ENCODE measurements at places on chromosomes 7 and 10. TPM values are rescaled to one million over a fixed set of nuclear protein-coding genes. Genes with fewer than 3 reads are reported as not detected.

The TACR2 gene
- 68.4 TPM for total RNA-seq

The BLNK gene
- total RNA-seq = 2.4 TPM

The CALCR gene
- not detected for total RNA-seq

The CHCHD3 gene
- 55.4 TPM for total RNA-seq

The AKR1C2 gene
- total RNA-seq = 18.7 TPM

The PLAU gene
- 8.9 TPM for total RNA-seq

The ARMS2 gene
- total RNA-seq = not detected

DNA sequence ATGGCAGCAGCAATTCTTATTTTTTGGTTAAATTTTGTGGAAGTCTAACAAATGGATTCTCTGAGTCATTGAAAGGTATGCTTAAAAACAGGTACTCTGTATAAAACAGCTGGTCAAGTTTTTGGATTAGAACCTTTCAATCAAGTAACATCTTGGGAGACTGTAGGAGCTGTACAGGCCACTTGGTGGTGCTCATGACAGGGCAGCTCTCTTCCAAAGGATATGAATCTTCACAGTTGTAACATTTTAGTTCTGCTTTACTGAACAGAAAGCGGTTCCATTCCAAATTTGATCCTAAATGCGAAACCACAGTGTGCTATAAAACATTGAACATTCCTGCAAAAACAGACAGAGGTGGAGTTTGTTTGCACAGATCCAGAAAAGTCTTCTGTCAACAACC, 44.5 kb upstream of the AGR3 start:
- H3K36me3 ChIP-seq = no peaks in the 10 kb centered on the region
- no peak overlapping the region for H3K27ac ChIP-seq
- no peak overlapping the region for H3K4me3 ChIP-seq
- ATAC-seq = no peak

DNA sequence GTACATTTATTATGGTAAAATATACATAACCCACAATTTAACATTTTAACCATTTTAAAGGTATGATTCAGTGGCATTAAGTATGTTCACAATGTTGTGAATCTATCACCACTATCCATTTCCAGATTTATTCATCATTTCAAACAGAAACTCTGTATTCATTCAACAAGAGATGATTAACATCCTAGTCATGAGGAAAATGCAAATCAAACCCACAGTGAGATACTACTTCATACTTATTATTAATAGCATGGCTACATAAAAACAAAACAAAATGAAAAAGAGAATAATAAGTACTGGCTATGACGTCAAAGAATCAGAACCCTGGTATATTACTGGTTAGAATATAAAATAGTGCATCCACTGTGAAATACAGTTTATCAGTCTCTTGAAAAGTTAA, 386.6 kb upstream of the POM121L12 start:
- H3K4me3 ChIP-seq = no peak overlapping the region
- no peak overlapping the region for H3K27ac ChIP-seq
- H3K36me3 ChIP-seq = no peaks in the 10 kb centered on the region
- H3K4me1 ChIP-seq = no peaks in the 10 kb centered on the region

- no peak overlapping the region for H3K27ac ChIP-seq
- no peaks in the 10 kb centered on the region for H3K4me1 ChIP-seq
- no peak overlapping the region for H3K4me3 ChIP-seq
- no peaks in the 10 kb centered on the region for H3K27me3 ChIP-seq
- no peak for ATAC-seq
- no peaks in the 10 kb centered on the region for H3K36me3 ChIP-seq
Measured at GRCh38 chr10:14545827-14546226, 215.1 kb upstream of the FRMD4A start.

DNA sequence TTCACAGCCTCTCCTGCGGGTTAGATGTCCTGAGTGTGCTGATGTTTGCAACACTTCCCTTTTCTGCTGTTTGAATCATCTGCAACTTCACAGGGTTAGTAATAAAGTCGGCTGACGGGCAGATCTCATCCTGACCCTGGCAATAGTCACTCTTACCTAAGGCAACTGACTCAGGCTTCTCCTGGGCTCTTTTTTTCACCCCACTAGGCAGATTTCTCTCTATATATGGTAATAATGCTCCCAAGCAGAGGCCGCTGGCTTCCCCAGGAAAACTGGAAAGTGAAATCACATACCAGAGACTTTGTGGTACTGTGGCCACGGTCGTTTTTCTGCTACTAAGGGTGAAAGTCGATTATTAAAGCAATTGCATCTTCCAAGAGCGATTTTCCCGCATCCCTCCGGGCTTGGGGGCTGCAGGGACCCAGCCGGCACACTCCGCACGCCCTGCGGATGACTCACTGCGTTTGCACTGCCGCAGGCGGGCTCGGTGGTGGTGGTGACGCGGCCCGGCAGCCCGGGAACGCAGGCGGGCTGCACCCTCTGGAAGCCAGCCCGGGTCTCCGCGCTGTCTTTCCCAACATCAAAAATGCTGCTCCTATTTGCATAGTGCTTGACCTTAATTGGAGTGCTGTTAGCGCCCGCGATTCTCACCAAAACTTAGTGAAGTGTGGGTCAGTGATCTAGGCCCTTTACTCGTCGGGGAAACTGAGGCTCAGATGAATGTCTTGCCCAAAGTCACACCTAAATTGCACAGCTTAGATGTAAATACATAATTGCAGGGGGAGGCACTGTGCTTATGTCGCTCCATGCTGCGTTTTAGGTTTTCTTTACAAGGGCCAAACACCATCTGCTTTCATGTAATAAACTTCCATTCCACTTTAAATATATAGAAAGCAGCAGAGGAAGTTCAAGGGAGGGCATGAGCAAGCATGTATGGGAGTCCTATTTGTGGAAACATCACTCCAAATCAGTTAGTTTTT, 47.6 kb upstream of the ITGB1 start:
- no peaks in the 10 kb centered on the region for H3K36me3 ChIP-seq
- H3K4me3 ChIP-seq = peak overlapping the region; percentile 51
- ATAC-seq = peak; percentile 98
- peaks cover 24% of the 10 kb centered on the region for H3K4me1 ChIP-seq
- peak overlapping the region; percentile 94 for H3K27ac ChIP-seq

- no peak overlapping the region for H3K27ac ChIP-seq
- ATAC-seq = no peak
- no peak overlapping the region for H3K4me3 ChIP-seq
Measured at GRCh38 chr7:79515358-79515757, 61.9 kb upstream of the MAGI2 start.

GRCh38 chr7:38257350-38257677, 16.1 kb downstream of the TARP start:
- ATAC-seq = no peak
- H3K36me3 ChIP-seq = no peaks in the 10 kb centered on the region
- no peaks in the 10 kb centered on the region for H3K4me1 ChIP-seq
- no peak overlapping the region for H3K4me3 ChIP-seq
- no peak overlapping the region for H3K27ac ChIP-seq

DNA sequence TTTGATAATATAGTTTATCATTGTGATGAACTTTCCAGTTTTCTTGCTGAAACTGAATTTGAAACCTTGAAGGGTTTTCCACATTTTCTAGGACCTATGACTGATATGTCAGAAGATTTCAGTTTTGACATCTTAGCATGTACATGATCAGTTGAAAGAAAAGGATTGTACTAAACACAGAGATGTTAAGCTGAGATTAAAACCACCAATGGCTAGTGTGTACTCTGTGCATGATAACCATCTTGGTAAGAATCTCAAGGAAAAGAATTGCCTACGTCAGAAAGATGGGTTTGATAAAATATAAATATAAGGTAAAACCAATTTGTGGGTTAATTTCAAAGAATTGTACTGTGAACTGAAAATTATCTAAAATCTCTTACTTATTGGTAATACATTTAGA, 776.4 kb downstream of the GATA3 start:
- no peaks in the 10 kb centered on the region for H3K4me1 ChIP-seq
- no peak overlapping the region for H3K4me3 ChIP-seq

DNA sequence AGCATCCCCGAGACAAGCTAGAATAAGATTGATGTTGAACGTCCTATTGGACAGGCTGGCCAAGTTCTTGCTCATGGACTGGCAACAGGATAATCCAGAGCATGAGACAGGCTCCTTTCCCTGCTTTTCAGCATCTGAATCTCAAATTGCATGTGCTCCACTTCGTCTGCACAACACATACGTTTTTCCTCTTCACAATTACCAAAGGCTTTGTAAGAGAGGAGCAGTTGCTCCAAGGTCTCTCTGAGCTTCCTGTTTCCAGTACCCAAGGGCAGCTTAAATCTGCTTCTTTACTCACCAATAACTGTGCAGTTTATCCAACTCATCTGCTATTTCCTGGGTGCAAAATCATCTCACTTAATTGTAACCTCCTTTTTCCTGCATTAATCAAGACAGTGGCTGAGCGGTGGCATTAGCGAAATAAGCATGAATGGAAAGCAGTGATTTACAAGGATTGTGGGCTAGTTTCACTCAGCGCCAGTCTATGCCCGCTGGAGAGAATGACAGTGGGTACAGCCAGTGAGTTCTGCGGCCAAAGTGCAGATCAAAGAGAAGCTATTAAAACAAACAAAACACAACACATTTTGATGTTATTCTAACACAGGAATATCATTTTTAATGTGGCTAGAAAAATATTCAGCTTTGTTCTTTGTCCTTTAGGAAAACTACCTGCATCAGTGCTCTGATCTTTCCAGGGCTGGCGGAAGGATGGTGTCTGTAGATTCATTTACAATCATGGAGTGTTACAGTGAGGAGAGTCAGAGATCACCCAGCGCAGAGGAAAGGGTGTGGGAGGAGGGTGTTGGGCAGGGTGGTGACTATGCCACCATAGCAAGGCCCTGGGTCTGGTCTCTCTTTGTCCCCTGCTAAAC, 79.8 kb downstream of the CHN2 start:
- H3K27me3 ChIP-seq = peaks cover 7% of the 10 kb centered on the region
- no peak for ATAC-seq
- H3K36me3 ChIP-seq = no peaks in the 10 kb centered on the region
- H3K4me1 ChIP-seq = no peaks in the 10 kb centered on the region
- no peak overlapping the region for H3K4me3 ChIP-seq
- H3K27ac ChIP-seq = no peak overlapping the region

- no peaks in the 10 kb centered on the region for H3K36me3 ChIP-seq
- peaks cover 77% of the 10 kb centered on the region for H3K27me3 ChIP-seq
- no peak for ATAC-seq
- no peak overlapping the region for H3K4me3 ChIP-seq
Measured at GRCh38 chr7:1268866-1269265, 36.2 kb downstream of the UNCX start.

- no peaks in the 10 kb centered on the region for H3K27me3 ChIP-seq
- H3K4me1 ChIP-seq = peaks cover 5% of the 10 kb centered on the region
- H3K4me3 ChIP-seq = no peak overlapping the region
- H3K27ac ChIP-seq = no peak overlapping the region
Measured at GRCh38 chr10:75464478-75465449, 33.3 kb downstream of the LRMDA start.

DNA sequence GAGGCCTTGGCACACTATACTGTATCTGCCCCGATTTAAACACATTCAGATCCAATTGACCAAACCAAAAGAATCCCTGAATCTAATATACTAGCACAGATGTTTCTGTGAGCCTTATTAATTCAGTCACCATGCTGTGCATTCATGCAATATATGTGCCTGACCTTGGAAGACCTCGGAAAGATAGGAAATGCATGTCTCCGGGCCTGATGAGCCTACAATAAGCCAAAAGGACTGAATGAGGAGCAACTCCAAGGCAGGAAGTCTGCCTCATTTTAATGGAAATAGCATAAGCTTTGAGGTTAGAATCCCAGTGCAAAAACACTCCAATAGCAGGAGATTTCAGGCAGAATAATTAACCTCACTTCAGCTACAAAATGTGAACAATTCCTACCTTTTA, 316.7 kb downstream of the LRRTM3 start:
- no peaks in the 10 kb centered on the region for H3K27me3 ChIP-seq
- H3K4me3 ChIP-seq = no peak overlapping the region
- H3K27ac ChIP-seq = no peak overlapping the region
- ATAC-seq = no peak
- no peaks in the 10 kb centered on the region for H3K36me3 ChIP-seq

DNA sequence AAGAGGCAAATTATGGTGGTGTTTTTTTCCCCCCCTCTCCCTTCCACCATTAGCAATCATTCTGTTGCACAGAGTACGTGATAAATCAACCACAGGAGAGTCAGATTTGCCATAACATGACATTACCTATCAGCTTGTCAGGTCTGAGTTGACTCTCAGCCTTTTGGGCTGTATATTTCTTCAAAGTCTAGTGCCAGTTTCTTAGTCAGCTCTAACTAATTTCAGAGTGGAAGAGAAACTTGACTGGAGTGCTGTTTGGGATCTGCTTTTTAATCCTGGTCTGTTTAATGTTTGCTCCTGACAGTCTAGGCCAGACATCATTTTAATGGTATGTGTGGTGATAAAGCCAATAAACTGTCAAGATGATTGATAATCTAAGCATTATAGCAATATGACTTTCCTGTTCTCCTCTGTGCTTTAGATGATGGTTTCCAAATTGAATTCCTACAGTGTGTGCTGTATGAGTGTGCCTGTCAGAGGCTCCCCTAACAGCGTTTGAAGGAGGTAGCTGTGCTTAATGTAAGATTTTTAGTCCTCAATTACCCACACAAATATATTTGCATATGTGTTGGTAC, 76.9 kb downstream of the LRMDA start:
- H3K27ac ChIP-seq = peak overlapping the region; percentile 74
- H3K4me1 ChIP-seq = peaks cover 12% of the 10 kb centered on the region
- no peaks in the 10 kb centered on the region for H3K27me3 ChIP-seq
- no peaks in the 10 kb centered on the region for H3K36me3 ChIP-seq

DNA sequence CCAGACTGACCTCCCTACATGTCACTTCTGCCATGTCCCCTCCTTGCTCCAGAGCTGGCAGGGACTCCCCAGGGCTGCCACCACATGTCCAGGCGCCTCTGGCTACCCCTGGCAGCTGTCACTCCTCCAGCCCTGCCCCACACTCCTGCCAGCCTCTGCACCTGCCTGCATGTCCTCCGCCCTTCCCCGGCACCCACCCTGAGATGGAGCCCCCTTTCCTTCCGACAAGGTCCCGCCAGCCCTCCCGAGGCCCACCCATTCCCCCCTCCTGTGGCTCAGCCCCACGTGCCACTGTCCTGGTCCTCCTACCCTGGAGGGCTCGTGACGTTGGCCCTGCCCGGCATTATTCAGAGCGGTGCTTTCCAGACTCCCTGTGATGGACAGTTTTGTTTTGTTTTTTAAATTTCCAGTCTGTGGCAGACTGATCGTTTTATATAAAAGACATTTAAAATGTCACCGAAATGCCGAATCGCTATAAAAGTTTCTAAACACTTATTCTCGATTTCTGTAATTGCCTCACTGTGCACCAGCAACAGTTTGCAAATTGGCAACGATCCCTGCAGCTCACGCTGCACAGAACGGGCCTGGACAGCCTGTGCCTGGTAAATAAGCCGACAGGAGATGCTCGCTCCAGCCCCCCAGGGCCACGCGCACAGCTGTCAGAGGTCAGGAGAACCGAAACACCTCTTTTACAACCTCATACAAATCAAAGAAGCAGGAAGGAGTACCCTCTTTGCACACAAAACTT, 111.1 kb upstream of the SH2B2 start:
- no peak for ATAC-seq
- no peaks in the 10 kb centered on the region for H3K36me3 ChIP-seq
- no peak overlapping the region for H3K4me3 ChIP-seq
- no peaks in the 10 kb centered on the region for H3K4me1 ChIP-seq

Measured in gastroesophageal sphincter (tissue), 4 donors.